ENCODE measurements at places on chromosomes 5 and 9.

GRCh38 chr9:114120192-114121014 lies 21.3 kb upstream of the KIF12 start:
- no peak for DNase-seq

DNA sequence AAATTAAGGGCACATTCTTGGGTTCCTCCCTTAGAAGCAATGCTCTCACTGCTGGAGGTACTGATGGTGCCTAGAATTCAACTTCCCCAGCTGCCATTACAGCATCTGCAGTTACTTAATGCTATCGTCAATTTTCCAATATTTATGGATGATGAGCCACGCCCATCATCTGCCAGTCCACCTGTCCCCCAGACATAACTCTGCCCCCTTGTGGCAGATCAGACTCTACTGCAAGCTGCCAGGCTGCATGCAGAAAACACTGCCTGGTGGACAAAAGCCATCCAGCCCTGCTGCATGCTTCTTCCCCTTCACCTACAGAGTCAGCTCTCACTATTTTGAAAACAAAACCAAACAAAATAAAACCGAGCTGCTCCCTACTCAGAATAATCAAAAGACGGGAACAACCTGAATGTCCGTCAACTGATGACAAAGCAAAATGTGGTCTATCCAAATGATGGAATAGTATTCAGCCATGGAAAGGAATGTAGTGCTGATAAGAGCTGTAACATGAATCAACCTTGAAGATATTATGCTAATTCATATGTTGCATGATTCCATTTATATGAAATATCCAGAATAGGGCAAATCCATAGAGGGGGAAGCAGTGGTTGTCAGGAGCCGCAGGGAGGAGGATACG lies 66.4 kb downstream of the RETREG1 start:
- no peak for DNase-seq

- no peak for DNase-seq
Measured at GRCh38 chr9:133202145-133202513, 6.9 kb downstream of the OBP2B start.

- DNase-seq = no peak
Measured at GRCh38 chr9:13322828-13323550, 43.5 kb upstream of the MPDZ start.

DNA sequence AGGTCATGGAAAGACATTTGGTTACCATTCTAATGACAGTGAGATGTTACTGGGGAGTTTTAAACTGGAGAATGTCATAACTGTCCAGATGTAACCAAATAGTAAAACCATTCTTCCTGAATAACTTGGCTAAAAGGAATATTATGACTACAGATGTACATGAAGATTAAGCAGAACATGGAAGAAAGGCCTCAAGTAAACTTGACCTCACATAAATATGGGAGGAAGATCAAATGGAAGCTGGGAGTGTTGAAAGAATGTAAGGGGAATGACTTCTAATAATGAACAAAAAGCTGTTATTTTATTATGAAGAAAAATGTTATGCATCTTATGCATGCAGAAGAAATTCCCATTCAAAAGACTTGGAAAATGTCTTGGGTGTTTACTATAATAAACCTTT lies 107.7 kb upstream of the CDKN2B start:
- DNase-seq = no peak

DNA sequence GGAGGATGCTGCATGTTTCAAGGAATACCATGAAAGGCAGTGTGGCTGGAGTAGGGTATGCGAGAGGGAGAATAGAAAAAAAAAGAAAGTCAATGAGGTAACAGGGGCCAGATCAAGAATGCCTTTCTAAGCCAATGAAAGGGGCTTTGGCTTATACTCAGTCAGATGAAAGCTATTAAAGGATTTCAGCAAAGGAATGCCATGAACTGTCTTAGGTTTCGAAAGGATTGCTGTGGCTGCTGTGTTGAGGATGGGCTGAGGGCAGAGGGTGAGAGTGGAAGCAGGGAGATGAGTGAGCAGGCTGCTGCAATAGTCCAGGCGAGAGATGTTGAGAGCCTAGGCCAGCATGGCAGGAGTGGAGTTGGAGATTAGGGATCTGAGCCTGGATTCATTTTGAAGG lies 135.4 kb upstream of the CKMT2 start:
- DNase-seq = no peak

GRCh38 chr9:92655896-92656536 lies 13.9 kb downstream of the IPPK start:
- DNase-seq = no peak

GRCh38 chr9:75692309-75692708 lies 198.2 kb upstream of the PCSK5 start:
- DNase-seq = no peak

DNA sequence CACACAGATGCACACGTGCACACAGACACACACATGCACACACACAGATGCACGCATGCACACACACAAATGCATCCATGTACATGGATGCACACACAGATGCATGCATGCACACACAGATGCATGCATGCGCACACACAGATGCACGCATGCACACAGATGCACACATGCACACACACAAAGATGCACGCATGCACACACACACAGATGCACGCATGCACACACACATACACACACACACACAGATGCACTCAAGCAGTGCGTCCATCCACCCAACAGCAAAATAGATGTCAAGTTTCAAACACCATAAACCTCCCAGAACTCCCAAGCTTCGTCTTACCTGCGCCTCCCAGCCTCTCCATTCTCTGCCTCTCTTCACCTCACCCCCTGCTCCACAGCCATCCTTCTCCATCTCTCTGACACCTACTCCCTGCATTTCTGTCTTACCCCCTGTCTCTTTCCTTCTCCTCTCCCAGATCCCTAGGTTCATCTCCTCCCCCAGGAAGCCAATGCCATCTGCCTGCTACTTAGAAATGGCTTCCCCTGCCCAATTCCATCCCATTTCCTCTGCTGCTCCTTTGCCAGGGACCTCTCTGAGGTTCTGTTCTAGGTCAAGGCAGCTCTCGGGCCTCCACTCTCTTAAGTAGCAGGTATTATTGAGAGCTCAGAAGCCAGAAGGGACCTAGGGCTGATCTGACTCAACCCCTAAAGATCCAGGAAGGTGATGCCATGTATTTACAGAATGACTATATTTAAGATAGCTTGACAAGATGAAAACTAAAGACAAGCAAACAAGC lies 297.2 kb downstream of the MED10 start:
- DNase-seq = no peak

GRCh38 chr9:25691786-25692185 lies 13.5 kb upstream of the TUSC1 start:
- DNase-seq = no peak

DNA sequence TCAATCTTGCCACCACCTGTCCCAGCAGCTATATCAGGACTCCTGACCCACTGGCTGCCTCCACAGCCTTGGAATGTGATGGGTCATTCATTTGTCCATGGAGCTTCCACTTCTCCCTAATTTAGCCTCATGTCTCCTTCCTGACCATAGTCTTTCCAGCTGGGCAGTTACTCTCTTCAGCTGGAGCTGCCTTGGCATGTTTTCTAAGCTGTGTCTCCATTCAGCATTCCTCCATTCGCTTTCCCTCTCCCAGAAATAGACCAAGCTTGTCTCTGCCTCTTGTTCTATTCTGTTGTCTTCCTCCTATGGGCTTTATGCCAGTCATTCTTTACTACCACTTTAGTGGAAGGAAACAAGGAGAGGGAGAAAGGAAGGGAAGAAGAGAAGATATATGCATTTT lies 5.3 kb upstream of the CTXN3 start:
- no peak for DNase-seq

GRCh38 chr5:173963182-173963838 lies 25.7 kb upstream of the C5orf47 start:
- DNase-seq = no peak

DNA sequence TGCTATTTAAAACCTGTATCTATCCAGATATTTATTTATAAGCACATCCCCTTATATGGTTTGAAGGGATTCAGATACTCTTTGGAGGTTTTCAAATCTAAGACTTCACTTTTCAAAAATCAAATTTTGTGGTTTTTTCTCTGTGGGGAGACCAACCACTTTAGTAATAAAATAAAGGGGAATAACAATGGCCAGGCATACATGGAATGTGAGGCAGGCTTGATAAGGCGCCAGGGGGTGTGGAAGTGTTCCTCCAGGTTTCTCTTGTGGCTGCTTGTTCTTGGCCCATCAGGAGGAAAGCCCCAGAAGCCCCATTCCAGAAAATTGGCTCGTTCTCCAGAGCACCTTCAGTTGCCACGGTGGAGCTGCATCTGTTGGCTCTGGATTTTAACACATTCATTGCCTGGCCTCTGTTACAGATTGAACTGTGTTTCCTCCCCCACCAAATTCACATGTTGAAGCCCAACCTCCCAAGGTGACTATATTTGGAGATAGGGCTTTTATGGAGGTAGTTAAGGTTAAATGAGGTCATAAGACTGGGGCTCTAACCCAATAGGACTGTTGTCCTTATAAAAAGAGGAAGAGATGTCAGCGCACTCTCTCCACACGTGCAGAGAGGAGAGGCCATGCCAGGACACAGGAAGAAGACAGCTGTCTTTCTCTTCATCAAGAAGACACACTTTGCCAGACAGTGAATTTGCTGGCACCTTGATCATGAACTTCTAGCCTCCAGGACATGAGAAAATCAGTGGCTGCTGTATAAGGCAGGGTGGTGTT lies 195.9 kb downstream of the TMEM38B start:
- DNase-seq = no peak

DNA sequence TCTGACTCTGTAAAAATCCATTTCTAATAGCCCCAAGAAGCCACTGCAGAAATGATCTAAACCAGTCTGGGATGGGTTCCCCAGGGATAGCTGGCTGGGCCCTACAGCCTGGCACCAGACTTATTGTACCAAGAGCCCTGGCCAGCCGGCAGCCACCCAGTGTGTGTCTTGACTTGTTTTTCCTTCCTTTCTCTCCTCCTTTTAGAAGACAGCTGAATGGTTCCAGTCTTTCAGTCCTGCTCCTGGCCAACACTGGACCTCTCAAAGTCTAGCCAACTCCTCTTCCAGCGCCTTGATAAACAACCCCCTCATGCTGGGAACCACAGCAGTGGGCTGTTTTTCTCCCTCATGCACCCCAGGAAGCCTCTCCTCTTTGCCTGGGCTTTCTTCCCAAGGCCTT lies 34.1 kb downstream of the ATOX1 start:
- DNase-seq = no peak

DNA sequence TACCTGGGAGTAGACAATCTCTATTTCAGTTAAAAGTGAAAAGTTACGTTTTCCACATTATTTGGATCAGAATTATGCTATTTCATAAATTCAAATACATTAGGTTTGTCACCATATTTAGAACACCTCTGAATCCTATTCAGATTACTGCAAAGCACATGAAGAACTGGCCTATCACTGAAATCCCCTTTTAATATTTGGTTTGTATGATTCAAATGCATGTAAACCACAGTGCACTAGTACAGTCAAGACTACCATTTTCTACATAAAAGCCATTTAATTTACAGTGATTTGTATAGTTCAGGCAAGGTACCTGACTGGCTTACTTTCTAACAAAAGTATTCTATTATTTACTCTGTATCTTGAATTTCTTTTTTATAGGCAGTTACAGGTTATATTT lies 212.5 kb downstream of the MEF2C start:
- DNase-seq = no peak

GRCh38 chr5:175461370-175461769 lies 17.0 kb upstream of the SFXN1 start:
- no peak for DNase-seq

GRCh38 chr5:126483156-126483555 lies 59.9 kb downstream of the GRAMD2B start:
- DNase-seq = no peak

DNA sequence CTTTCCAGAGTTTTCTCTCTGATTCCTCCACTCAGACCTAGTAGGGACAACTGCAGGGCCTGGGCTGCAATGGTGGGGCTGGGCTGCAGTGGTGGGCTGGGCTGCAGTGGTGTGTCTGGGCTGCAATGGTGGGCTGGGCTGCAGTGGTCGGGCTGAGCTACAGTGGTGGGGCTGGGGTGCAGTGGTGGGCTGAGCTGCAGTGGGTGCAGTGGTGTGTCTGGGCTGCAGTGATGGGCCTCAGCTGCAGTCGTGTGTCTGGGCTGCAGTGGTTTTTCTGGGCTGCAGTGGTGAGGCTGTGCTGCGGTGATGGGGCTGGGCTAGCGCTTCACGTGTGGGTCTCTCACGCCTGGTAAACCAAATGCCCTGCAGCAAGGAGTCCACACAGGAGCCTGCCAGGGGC lies 27.4 kb downstream of the ABO start:
- DNase-seq = no peak

DNA sequence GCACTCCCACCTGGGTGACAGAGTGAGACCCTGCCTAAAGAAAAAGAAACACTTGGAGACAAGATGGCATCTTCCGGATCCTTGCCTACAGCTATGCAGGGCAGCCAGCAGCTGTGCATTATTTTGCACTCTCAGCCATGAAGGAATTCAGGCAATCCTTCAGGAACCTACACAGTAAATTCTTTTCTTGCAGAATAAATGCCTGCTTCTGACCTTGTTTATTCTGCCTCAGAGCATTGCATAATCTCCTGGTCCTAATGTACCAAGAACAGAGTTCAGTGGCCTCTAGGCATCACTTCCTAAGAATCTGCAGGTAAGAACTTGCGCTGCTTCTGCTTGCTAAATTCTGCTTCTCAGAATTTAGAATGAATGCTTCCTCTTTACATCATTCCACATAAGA lies 16.8 kb downstream of the GLDC start:
- DNase-seq = no peak

- no peak for DNase-seq
Measured at GRCh38 chr5:2818936-2819335, 67.5 kb upstream of the IRX2 start.

GRCh38 chr5:40653221-40654022 lies 26.3 kb upstream of the PTGER4 start:
- DNase-seq = no peak

DNA sequence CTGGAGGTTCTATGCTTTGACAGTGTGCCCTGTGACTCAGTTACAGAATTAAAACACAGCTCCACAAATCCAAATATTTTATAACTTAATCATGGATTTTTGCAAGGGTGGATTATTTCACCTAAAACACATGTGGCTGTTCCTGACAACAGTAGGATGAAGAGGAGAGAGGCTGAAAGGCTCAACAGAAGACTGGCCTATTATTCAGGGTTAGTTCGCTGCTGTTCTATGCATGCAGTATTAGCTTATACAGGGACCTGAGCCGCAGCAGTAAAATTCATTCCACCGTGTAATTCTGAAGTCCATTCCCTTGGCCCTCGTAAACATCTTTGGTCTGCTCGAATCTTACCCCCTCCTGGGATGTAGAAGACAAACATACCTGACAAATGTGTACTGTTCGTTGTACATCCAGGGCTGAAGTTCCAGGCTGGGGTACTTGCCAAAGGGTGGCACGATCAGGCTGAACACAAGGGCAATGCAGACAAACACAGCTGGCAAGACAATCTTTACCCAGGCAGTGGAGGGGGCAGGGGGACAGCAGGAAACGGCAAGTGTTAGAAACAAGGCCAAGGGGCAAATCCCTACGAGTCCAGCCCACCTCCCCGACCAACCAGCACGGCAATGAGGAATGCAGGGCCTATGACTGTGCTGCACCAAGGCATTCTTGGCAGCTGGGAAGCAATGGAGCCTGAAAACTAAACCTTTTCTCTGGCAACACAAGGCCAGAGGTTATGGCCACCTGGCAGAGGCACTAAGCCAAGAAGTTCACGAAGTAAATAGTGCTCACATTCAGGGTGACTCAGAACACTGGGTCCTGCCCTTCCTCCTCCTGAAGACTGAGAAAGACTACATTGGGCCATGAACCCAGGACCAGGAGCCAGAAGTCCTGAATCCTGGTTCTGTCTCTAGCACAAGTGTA lies 46.8 kb downstream of the NIPSNAP3B start:
- DNase-seq = no peak

GRCh38 chr5:88829775-88830174 lies 53.2 kb downstream of the MEF2C start:
- no peak for DNase-seq

Measured in activated T-helper 1 cell treated with anti-CD3 and anti-CD28 coated beads, Interleukin-2, amount 50 U/mL, for 16 hours (primary cell).